Upper lobe of right lung (tissue), 1 donor: ENCODE measurements at places on chromosomes 2 and 18.
A peak's percentile ranks its signal among the peaks of the same experiment; 100 is the strongest.

GRCh38 chr18:63100630-63101055, 218.9 kb downstream of the BCL2 start:
- no peak overlapping the region for H3K4me3 ChIP-seq
- no peak overlapping the region for H3K27ac ChIP-seq
- H3K36me3 ChIP-seq, result no peaks in the 10 kb centered on the region
- no peak for DNase-seq
- H3K27me3 ChIP-seq, result no peaks in the 10 kb centered on the region

GRCh38 chr2:30150786-30151185, 4.0 kb downstream of the YPEL5 start:
- peaks cover 17% of the 10 kb centered on the region for H3K36me3 ChIP-seq
- no peak for DNase-seq
- H3K27ac ChIP-seq, result no peak overlapping the region
- no peak overlapping the region for H3K4me3 ChIP-seq
- H3K27me3 ChIP-seq, result no peaks in the 10 kb centered on the region

GRCh38 chr18:31493941-31494340, 4.0 kb upstream of the DSG2 start:
- no peak overlapping the region for H3K27ac ChIP-seq
- peaks cover 12% of the 10 kb centered on the region for H3K27me3 ChIP-seq
- no peak overlapping the region for H3K4me3 ChIP-seq

DNA sequence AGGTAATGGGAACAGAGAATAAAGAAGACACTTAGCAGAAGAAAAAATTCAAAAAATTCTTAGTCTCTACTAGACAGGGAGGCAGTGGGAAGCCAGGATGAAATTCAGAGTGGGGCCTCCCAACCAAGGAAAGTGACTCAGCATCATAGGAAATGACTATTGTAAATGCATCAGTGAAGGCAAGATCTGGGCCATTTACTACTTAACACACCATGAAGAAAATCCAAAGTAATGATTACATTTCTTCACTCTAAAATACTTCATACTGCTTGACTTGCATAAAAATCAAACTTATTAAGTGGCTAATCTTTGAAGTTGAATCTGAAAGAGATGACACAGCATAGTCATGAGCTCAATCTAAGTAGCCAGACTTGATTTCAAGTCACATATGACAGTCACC, 405.8 kb upstream of the SLC39A10 start:
- H3K27me3 ChIP-seq, result no peaks in the 10 kb centered on the region
- DNase-seq, result no peak
- no peak overlapping the region for H3K4me3 ChIP-seq

DNA sequence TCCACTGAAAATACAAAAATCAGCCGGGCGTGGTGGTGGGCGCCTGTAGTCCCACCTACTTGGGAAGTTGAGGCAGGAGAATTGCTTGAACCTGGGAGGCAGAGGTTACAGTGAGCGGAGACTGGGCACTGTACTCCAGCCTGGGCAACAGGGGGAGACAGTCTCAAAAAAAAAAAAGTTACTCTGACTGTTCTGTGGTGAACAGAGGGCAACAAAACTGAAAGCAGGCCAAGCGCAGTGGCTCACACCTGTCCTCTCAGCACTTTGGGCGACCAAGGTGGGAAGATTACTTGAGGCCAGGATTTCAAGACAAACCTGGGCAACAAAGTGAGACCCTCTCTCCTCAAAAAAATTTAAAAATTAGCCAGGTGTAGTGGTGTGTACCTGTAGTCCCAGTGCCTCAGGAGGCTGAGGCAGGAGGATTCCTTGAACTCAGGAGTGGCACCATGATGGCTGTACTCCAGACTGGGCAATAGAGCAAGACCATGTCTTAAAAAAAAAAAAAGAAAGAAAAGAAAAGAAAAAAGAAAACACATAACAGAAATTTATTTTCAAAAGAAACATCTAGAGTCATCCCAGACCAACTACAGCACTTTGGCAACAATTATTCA, 13.6 kb upstream of the RTN4 start:
- H3K27ac ChIP-seq, result no peak overlapping the region
- no peak for DNase-seq

DNA sequence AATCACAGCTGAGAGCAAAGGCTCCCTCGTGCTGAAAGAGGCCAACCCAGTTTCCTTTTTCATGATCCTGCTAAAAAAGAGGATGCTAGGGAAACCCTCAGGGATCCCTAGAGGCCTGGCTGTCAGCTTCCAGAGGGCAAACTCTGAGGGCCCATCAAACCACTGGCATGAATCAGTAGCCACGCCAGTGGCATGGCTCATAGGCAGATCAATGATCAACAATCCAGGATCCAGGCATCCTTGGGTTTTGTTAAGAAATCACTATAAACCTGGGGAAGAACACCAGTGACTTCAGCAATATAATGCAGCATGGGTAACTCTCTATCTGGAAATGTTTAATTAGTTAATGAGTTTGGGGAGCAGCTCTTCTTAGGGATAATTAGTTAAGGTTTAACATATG, 286.5 kb downstream of the C1D start:
- no peaks in the 10 kb centered on the region for H3K4me1 ChIP-seq
- H3K27ac ChIP-seq, result no peak overlapping the region
- H3K36me3 ChIP-seq, result no peaks in the 10 kb centered on the region
- no peak overlapping the region for H3K4me3 ChIP-seq

- no peaks in the 10 kb centered on the region for H3K36me3 ChIP-seq
- H3K27ac ChIP-seq, result no peak overlapping the region
- H3K4me3 ChIP-seq, result no peak overlapping the region
- no peak for DNase-seq
- H3K4me1 ChIP-seq, result no peaks in the 10 kb centered on the region
- no peaks in the 10 kb centered on the region for H3K27me3 ChIP-seq
Observed at GRCh38 chr2:241280291-241280690, 35.2 kb downstream of the HDLBP start.

GRCh38 chr18:28350821-28351220, 173.9 kb upstream of the CDH2 start:
- DNase-seq, result no peak
- no peak overlapping the region for H3K4me3 ChIP-seq
- H3K4me1 ChIP-seq, result no peaks in the 10 kb centered on the region
- H3K36me3 ChIP-seq, result no peaks in the 10 kb centered on the region
- H3K27ac ChIP-seq, result no peak overlapping the region
- H3K27me3 ChIP-seq, result no peaks in the 10 kb centered on the region

DNA sequence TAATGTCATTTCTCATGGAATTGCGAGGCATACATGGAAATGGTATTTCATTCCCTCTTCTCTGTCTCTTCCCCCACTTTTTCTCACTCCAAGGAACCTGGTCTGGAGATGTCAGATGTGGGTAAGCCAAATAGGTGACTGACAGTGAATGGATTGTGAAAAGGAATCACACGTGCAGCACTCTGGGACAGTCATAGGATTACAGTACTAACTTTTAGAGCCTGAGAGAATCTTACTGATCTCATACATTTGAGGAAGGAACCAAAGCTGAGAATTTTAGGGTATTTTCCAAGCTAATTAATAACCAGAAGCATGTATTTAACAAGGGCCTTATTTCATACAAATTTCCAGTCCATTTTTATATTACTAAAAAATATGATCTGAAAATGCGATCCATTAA, 58.1 kb upstream of the ERBB4 start:
- H3K4me1 ChIP-seq, result no peaks in the 10 kb centered on the region
- no peak overlapping the region for H3K4me3 ChIP-seq
- no peak for DNase-seq
- H3K27me3 ChIP-seq, result no peaks in the 10 kb centered on the region

DNA sequence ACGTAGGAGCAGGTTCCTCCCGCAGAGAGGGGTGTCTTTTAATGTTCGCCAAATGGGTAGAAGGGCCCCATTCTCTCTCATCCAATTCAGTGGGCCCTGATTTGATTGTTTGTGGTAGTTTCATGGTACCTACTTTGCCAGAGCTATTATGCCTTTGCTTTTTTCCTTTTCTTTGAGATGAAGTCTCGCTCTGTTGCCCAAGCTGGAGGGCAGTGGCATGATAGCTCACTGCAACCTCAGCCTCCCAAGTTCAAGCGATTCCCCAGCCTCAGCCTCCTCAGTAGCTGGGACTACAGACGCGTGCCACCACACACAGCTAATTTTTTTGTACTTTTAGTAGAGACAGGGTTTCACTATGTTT, 59.7 kb downstream of the DDX1 start:
- no peaks in the 10 kb centered on the region for H3K36me3 ChIP-seq
- no peak overlapping the region for H3K27ac ChIP-seq
- no peak overlapping the region for H3K4me3 ChIP-seq
- H3K4me1 ChIP-seq, result no peaks in the 10 kb centered on the region

DNA sequence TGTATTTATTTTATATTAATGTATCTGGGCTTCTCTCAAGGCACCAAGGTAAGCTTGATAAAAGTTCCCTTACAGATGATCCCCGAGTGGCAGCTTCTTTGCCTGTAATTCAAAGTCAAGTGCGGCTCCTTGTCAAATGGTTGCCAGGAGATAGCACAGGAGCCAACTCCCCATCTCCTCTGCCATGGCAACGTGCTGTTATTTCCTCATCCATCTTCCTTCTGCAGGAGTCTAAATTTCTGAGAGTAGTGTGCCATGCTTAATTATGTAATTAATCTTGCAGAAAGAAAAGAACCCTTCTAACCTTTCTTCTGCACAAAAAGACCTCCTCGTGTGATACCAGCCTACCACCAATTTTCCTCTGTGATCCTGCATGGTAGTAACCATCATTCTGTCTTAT, 46.2 kb upstream of the ACMSD start:
- no peak for DNase-seq
- H3K27ac ChIP-seq, result no peak overlapping the region
- H3K27me3 ChIP-seq, result no peaks in the 10 kb centered on the region

DNA sequence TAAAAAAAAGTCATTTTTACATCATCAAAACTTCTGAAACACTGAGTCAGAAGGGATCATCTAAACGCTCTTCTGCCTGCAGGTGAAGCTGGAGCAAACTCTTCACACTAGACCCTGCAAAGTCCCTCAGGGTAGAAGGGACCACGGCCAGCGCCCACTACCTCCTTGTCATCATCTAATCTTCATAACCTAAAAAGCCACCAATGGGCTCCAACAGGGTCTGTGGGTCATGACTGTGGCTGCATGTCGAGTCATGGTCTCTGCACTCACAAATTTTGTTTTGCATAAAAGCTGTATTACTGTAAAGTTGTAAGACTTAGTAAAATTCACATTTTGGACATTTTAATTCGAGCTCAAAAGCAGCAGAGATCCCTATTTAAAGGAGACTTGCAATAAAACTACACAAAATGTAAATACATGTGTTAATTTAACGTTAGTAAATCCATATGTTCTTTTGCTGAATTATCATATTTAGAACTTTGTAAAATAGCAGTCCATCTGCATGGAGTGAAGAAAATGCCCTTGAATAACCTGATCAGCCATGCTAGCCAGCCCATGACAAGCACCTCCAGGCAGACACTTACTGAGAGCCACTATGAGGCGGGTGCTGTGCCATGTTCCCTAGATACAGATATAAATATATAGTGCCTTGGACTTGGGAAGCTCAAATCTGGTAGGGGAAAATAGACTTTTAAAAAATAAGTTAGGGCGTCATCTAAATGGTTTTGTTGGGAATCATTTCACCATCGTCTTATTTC, 437.2 kb upstream of the LYPD1 start:
- H3K36me3 ChIP-seq, result no peaks in the 10 kb centered on the region
- no peak overlapping the region for H3K27ac ChIP-seq

DNA sequence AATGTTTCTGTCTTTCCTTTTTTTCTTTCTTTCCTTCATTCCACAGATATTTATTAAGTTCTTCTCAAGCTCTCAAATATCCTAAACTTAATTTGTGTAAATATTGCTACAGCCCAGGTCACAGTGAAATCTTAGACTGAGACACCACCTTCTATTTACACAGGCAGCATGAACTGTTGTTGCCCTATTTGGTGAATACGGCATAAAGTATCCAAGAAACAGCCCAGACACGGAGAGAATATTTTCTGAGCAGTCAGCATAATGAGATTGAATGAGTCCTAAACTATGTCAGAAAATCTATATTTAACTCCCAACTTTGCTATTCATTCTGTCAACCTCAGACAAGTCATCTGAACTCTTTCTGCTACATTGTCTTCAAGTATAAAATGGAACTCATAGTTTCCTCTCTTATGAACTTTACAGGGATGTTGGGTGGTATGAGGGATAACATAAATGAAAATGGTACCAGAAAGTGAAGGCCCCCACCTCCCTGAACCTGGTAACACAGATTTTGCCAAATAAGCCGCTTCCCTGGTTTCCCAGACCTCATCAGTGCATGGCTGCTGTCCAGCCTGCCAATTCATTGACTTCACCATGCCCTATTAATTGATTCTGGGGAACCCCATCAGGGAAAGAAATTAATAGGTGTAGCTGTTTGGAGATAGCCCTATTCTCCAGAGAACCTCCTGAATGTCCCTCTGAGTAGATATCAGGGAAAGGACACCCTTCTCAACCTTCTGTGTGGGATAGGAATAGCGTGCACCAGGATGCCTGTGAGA, 235.9 kb downstream of the SETBP1 start:
- no peaks in the 10 kb centered on the region for H3K27me3 ChIP-seq
- H3K4me3 ChIP-seq, result no peak overlapping the region
- peak overlapping the region; percentile 43 for H3K27ac ChIP-seq
- peaks cover 15% of the 10 kb centered on the region for H3K4me1 ChIP-seq
- DNase-seq, result no peak

GRCh38 chr2:183088061-183088460, 9.5 kb downstream of the DUSP19 start:
- no peak for DNase-seq
- H3K27ac ChIP-seq, result no peak overlapping the region
- no peaks in the 10 kb centered on the region for H3K36me3 ChIP-seq
- H3K4me3 ChIP-seq, result no peak overlapping the region
- H3K4me1 ChIP-seq, result no peaks in the 10 kb centered on the region
- H3K27me3 ChIP-seq, result no peaks in the 10 kb centered on the region

- H3K36me3 ChIP-seq, result no peaks in the 10 kb centered on the region
- no peak overlapping the region for H3K27ac ChIP-seq
- DNase-seq, result no peak
- no peak overlapping the region for H3K4me3 ChIP-seq
- H3K27me3 ChIP-seq, result peaks cover 5% of the 10 kb centered on the region
- no peaks in the 10 kb centered on the region for H3K4me1 ChIP-seq
Observed at GRCh38 chr2:168320267-168320666, 72.9 kb upstream of the STK39 start.
